ENCODE measurements at places on chromosomes 11 and 22. TPM values are rescaled to one million over a fixed set of nuclear protein-coding genes. Genes with fewer than 3 reads are reported as not detected.

GRCh38 chr11:97739932-97740800 is 1280.6 kb upstream of the CNTN5 start:
- DNase-seq: peak; percentile 10

DNA sequence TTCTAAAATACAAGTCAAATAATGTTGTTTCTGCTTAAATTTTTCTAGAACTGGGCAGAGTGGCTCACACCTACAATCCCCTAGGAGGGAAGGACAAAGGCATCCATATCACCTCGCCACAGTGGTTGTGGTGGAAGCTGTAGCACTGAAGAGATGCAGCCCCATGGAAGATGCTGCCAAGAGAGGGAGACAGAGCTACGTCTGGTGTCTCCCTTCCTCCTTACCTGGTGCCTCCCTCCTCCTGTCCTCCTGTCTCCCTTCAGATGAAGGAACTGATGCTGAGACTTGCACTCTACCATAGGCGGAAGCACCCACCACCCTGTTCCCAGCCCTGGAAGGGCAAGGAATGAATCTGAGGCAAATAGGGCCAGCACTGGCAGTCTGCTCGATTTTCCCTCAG is 22.3 kb downstream of the MMP27 start:
- DNase-seq: peak; percentile 53

- DNase-seq: peak; percentile 43
These were observed 38.3 kb downstream of the IGLL5 start for GRCh38 chr22:22925805-22926369.

DNA sequence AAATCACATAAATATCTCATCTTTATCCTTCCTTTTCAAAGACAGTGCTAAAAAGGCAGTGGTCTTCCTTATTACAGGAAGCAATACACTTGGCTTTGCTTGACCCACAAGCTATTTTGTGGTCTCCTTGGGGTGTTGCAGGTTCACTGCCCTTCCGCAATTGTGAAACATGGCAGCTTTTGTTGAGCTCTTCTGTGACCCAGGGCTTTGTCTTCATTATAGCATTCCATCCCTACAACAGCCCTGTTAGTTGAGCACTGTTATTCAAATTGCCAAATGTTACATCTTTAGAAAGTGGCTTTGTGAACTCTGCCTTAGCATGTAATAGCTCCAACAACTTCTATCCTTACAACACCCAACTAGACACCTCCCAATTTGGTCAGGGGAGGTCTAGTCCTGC is 107.1 kb downstream of the OPCML start:
- DNase-seq: no peak

DNA sequence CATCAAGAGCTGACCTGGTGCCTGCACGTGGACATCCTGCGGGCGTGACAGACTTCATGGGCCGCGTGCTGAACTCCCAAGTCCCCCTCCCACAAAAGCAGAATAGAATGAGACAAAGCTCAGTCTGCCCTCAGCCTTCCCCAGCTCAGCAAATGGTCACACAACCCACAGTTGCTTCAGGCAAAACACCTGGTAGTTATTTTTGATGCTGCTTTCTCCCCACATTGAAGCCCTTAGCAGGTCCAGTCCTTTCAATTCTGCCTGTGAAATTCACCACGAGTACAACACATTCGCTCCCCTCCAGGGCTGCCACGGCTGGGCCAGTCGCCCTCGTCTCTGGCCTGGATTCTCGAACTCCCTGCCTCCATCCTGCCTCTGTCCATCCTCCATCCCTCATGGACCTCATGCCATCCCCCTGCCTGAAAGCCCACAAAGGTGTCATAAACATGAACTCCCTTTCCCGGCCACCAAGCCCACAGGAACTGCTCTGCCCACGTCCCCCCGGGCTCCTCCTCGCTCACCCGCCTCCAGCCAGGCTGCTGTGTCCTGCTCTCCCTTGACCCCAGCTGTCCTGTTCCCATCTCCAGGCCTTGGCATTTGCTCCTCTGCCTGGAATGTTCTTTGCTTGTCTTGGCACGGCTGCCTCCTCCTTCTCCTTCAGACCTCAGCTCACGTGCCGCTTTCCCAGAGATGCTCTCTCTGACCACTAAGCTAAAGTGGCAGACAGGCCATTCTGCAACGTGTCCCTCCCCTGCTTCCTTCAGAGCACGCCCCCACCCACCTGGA is 42.1 kb downstream of the SCUBE1 start:
- no peak for DNase-seq

DNA sequence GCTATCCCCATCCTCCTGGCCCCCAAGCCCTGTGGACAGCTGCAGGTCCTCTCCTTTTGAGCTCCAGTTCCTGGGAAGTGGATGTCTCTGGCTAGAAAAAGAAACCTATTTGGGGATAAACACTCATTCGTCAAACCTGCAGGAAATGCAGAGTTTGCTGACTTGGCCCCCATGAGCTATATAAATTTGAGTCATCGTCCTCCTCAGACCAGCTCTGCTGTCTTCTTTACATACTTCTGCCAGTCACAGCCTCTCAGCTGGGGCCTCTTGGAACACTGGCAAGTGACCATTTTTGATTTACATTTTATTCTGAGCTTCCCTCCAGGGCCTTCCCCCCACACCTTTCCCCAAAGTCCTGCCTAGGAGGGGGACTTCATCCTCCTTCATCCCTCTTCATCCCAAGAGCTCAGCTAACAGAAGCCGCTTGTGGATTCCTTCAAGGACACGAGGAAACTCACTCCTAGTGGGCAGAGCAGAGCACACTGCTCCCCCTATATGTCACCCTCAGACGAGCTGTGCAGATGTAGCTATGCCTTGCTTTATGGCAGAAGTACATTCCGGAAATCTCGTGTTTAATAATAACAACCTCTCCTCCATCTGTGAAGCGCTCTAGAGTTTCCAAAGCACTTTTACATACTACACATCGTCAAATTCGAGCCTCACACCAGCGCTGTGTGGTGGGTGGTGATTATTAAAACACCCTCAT is 131.8 kb downstream of the FEZ1 start:
- peak; percentile 70 for DNase-seq

DNA sequence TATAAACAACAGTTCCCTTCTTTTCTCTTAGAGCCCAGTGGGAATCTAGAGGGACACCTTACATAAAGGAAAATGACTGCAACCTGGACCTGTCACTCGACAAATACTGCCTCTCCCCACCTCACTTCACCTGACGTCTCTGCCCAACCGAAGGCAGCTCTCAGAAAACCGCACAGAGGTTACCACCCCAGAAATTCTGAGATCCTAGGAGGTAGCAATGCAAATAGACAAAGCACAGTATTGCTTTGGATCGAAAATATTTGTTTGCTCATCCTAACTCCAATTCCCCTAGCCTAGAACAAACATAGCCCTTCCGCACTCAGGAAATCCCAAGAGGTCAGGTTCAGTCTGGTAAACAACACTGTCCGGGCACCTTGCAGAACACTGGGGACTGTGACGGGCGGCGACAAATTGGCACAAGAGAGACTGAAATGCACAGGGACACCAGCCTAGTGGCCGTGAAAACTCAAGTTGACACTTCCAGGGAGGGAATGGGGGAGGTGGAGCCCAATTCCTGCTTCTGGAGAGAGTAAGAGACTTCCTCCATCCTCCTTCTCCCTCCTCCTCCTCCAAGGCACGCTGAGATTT is 420 bp upstream of the TRIM44 start:
- peak; percentile 79 for DNase-seq

DNA sequence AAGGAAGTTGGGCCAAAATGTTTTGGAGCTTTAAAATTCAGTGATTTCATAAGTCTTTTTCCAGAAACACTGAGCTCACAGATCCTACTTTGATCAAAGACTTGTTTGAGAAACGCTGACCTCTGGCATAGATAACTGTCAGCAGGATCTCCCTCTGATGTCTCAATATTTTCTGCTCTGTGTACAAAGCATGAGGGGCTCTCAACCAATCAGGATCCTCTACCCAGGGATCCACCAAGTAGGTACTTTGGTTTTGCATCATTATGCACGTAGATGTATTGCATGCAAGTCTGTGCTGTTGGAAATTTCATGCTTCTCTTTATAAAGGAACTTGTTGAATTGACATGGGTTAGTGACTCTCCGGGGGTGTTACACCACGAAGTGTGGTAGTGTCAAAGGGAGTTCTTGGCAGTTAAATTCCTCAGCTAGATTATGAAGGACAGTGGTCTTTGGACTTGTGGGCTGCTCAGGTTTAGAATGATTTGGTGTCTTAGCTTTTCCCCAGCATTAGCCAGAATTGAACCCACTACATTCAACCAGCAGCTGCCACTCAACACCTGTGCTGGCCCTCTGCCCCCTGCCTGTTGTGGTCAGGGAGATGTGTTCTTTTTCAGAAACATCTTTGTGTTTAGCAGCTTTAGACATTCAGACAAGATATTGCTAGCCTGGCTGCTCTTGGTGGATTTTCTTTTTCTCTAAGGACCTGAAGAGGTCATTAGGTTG is 1.7 kb upstream of the DIXDC1 start:
- DNase-seq: no peak

GRCh38 chr11:104370478-104370877 is 206.5 kb upstream of the PDGFD start:
- DNase-seq: no peak

- no peak for DNase-seq
These were observed at the start of gene MPPED2 for GRCh38 chr11:30586251-30587144. Gene MPPED2 (minus strand): TSS chr11:30586353. CDS start chr11:30580373, 5,980 bp downstream.

DNA sequence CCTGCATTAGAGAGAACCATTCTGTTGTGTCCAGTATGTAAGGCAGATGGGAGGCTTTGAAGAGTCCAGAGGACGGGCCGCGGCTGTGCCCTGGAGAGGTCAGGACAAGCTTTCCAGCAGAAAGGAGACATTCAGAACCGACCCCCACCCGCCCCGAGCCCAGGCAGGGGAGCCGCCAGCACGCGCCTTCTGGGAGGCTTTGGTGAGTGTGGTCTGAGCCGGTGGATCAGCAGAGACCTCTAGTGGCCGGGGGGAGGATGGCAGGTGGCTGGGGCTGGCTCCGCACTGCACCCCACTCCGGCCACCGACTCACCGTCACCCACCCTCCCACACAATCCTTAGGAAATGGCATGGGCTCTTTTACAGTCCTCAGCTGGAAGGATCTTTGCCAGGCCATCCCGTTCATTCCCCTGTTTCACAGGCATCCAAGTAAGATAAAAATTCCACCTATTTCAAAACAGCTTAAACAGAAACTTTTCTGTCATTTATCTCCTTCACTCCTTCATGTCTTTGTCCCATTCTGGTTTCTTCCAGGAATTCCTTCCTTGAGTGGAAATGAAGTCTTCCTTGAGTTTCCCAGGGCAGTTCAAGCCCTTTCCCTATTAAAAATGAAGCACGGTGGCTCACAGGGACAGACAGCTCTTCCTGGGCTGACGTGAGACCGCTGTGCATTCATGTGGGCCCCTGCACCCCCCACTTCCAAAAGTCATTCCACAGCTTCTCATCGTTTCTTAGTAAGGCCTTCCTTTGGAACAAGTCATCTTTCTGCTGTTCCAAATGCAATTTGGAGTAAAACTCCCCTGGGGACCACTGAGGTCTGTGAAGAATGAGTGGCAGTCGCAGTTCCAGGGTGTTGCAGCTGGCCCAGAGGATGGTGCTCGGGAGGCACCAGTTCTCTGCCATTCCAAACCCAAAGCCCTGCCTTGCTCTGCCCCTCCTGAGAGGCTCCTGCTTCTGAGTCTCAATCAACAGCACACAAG is 91.0 kb downstream of the FEZ1 start:
- peak; percentile 50 for DNase-seq

DNA sequence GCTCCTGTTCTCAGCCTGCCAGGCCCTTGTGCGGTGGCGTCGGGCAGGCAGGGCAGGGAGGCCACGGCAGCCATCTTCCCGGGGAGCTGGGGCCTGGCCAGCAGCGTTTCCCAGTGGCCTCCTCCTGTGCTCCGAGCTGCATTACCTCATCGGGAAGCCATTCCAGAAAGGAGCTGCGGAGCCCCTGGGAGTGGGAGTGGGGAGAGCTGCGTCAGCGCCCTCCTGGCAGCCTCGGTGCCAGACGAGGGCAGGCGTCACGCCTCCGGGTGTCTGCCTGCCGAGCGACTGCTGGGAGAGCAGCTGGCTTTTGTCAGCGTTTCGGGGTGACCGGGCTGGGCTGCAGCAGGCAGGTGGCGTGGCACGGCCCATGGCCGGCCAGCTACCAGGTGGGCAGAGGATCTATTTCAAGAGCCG is 30.9 kb upstream of the WNT7B start:
- DNase-seq: no peak

DNA sequence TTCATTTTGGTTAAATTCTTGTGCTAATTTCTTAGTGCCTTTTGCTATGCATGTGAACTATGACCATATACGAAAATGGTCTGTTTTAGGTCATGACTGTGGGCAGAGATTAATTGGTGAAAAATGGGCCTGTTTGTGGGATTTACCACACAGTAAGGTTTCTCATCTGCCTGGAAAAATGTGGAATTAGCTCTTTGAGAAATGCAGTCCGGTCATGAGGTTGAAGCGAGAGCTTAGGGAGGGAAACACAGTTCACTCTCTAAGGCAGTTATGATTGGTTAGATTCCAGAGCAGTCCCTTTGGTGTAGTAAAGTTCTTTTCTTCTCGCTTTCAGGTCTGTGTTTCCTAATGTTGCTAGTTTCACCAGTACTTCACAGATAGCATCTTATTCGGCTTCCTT is 1.2 kb upstream of the PDE3B start:
- DNase-seq: no peak

DNA sequence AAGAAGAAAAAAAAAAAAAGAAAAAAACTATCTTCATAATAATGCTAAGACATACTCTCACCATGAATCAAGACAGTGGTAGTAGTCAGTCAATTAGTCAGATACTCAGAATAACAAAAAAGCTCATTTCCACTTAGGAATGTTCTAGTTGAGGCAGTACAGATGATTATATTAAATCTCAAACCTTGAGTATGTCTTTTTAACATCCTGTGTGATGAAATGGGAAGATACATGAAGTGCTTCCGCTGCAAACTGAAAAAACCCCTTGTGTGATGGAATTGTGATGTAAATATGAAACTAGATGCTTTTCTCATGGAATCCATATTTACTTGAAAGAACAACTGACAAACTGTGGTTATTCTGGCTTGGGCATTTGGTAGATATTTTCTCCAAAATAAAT is 13.7 kb downstream of the AMOTL1 start:
- no peak for DNase-seq

The OR51B2 gene
- total RNA-seq: 0.11 TPM

The OR51B4 gene
- not detected for total RNA-seq

The HSD17B12 gene
- 102 TPM for total RNA-seq

The MGAT3 gene
- total RNA-seq: not detected

The LRP4 gene
- total RNA-seq: 0.87 TPM

The SCUBE1 gene
- not detected for total RNA-seq

The ARHGEF12 gene
- total RNA-seq: 54.4 TPM

The CARS1 gene
- 39.7 TPM for total RNA-seq

The ATP5MG gene
- 256 TPM for total RNA-seq

The C11orf52 gene
- total RNA-seq: 8.7 TPM

The POU2AF3 gene
- not detected for total RNA-seq

The CSF2RB gene
- total RNA-seq: 0.12 TPM

The CARNS1 gene
- 0.22 TPM for total RNA-seq
